ENCODE measurements at places on chromosomes 6 and 20.

- no peak for DNase-seq
Observed at GRCh38 chr6:137808191-137808590, 58.9 kb upstream of the TNFAIP3 start.

DNA sequence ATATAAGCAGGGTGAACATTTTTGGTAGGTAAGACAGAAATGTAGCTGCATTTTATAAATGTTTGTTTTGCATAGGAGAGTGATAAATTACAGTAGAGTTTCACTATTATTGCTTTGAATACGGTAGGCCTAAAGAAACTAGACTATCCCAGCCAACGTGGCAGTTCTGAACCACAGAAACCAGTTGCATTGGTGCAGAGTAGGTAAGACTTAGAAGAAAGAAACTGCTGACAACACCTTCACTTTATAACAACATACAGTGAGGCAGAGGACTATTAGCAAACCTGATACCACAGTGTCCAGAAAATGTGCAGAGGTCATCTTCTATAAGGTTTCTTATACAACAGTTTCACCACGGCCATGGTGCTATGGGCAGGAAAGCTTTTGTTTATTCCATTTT, 566.1 kb downstream of the KIF16B start:
- no peak for DNase-seq

GRCh38 chr6:162899148-162899547, 171.4 kb downstream of the PACRG start:
- no peak for DNase-seq

DNA sequence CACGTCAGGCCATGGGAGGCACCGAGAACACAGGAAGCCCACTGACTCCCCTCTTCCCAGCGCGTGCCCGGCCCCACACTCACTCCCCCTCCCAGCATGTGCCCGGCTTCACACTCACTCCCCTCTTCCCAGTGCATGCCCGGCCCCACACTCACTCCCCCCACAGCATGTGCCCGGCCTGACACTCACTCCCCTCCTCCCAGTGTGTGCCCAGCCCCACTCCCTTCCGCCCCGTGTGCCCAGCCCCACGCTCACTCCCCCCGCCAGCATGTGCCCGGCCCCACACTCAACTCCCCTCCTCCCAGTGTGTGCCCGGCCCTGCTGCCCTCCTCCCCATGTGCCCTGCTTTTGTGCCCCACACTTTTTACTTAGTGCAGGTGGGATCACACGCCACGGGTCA, 9.7 kb downstream of the RTEL1 start:
- no peak for DNase-seq

- DNase-seq, result no peak
Observed at GRCh38 chr6:31627690-31628287, 7.3 kb downstream of the PRRC2A start.

DNA sequence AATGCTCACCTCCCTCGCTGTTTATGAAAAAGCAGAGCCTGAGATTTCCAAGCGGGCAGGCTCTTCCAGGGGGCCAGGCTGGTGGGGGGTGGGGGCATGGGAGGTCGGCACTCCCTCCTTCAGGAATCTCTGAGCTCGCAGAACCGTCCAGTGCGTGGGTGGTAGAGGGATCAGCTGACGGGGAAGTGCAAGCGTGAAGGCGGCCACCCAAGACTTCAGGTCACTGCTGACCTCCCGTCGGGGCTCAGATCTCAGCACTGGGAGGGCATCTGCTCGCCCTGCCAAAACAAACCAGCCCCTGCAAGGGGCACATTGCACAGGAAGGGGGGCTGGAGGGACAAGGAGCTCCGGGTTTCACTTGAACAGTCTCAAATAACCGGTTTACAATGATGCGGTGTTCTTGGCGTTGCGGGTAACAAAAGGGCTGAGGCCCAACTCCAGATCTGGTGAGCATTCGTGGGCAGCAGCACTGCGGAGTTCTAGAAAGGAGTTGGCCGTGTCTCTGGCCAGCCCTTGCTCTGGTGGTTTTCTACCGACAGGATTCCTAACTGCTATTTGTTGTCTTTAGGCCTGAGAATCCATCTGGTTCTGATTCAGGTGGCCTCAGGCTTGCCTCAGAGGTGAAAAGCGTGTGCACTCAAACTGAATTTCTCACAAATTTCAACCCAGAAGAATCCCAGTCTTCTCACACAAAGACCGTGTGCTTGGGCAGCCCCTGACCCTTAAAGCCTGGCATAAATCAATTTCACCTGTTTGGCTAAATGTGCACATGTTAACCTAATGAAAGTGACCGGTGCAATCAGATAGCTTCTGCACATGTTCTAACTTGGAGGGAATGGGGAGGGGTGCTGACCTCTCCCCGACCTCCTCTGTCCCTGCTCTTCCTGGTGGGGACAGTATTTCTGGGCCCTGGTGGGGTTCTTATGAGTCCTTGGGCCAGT, 191.6 kb downstream of the MYLK4 start:
- no peak for DNase-seq

- DNase-seq, result no peak
Observed at GRCh38 chr6:163298079-163298830, 116.3 kb upstream of the QKI start.

DNA sequence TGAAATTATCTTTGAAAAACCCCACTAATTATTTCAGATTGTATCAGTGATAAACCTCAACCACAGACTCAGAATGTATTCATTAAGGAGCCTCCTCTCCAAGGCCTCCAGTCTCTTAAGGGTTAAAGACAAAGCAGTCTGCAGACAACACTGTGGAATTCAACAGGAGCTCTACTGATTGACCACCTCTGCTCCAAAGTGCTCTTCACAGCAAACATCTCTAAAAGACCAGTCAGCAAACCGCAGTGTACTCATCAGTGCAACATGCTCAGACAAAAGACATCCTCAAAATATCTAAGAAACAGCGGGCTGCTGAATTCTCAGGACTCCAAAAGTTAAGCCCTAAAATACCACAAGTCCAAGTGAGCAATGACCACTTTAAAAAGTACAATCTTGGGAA, 42.0 kb downstream of the UQCC1 start:
- no peak for DNase-seq

- no peak for DNase-seq
Observed at GRCh38 chr6:42394881-42395620, 56.7 kb downstream of the TRERF1 start.

- no peak for DNase-seq
Observed at GRCh38 chr6:157487110-157487773, 106.3 kb downstream of the ZDHHC14 start.

DNA sequence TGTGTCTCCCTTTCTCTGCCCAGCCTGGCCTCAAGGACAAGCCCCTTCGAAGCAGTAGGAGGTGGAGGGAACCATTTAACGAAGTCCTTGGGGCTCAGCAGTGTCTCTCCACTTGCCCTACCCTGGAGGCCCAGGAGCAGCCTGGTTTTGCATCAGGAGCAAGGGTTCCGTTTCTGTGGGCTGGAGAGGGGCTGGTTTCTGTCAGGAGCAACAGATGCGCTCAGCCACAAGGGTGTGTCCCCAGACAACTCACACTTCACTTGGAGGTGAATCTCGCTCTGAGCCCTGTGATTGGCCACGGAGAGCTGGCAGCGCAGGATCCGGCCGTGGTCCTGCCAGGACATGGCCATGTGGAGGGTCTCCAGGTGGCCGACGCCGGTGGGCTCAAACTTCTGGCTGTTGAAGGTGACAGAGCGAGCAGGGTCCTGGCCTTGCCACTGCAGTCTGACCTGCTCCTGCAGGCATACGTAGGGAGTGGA, 6.9 kb downstream of the SIGLEC1 start:
- DNase-seq, result no peak

DNA sequence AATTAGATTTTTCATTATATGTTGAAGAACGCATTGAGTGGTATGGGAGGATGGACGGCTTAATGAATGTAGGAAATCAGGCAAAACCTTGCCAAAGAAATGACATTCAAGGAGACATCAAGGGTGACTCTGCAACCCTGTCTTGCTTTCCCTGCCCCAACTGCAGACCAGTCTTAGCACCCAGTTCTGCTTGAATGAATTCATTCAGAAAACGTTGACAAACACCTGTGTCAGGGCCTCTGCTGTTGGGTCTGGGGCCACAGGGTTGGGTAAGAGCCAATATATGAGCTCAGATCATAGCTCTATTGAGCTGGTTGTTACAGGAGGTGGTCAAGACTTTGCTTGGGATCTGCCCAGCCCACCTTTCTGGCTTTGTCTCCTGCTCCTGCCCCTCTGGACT, 7.7 kb upstream of the ASXL1 start:
- DNase-seq, result no peak

- DNase-seq, result no peak
Observed at GRCh38 chr6:99296261-99296660, 53.2 kb downstream of the FAXC start.
